ENCODE measurements at places on chromosomes 3 and 15.

- no peak for DNase-seq
Observed at GRCh38 chr3:26657348-26657976, 34.9 kb downstream of the LRRC3B start.

- no peak for DNase-seq
Observed at GRCh38 chr3:119125342-119125741, 20.6 kb upstream of the TEX55 start.

- no peak for DNase-seq
Observed at GRCh38 chr3:14317057-14317553, 85.3 kb upstream of the SLC6A6 start.

- DNase-seq, result no peak
Observed at GRCh38 chr3:177647341-177647740, 450.1 kb upstream of the TBL1XR1 start.

DNA sequence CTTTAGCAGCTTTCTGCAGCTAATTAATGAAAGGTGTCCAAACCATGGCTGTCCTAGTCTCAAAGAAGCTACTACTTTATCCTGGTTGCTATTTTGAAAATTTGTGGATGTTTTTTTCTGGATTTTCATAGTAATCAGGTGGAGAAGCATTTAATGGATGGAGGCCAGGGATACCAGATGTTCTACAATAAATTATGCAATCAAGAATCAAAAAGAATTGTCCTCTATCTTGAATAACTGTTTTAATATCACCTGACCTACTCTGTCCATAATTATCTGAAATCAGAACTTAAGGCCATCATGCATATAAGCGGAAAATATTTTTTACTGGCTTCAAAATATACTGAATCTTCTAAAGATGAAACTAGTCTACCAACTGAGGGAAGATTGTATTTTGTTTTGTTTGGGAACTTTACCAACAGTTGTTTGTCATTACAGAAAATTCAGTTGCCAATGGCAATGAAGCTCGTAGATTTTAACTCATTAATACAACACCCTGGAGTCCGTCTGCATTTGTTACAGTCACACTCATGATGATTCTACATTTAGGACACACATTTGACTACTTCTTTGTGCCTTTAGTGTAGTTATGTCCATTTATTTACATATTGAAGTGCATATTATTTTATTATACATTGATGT is 762.3 kb upstream of the GRM7 start:
- DNase-seq, result no peak

DNA sequence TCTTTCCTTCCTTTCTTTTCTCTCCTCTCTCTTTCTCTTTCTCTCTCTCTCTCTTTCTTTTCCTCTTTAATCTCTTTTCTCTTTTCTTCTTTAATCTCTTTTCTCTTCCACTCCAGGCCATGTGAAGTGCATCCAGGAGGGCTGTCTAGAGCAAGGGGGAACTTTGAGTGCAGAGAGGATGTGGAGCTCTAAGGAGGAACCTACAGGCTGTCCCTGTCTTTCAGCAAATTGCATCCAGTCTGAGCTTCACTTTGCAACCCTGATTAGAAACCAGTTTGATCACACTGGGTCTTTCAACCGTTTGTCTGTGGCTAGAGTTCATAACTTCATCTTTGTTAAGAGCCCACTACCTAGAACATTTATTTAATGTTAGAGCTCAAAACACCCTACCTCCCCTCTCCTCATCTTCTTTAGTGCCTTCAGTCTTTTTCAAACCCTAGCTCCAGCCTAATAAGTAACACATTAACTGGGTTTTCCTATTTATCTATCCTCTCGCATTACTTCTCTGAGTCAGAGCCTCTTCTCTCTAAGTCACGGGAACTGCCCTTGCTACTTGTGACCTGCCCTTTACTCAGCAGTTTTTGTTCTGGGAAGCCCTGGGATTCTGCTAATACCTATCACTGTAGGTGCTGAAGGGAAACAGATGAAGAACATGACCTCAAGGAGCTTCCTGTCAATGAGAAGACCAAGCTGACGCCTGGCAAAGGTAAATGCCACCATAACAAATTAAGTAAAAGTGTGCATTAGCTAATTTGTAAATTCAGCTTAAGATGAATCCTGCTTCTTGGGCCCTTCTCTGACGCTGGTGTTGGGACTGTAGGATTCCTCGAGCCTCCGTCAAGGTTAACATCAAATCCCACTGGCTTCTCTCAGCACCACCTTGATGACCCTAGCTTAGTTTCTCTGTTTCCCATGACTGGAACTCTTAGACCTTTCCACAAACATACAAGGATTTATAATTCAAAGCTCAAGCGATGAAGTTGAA is at the start of gene GCNT3:
Gene GCNT3 (plus strand): TSS at position 508 of the 985 bp plus-strand sequence. CDS start 6,456 bp downstream, outside the sequence.
- DNase-seq, result no peak

GRCh38 chr3:177245250-177245649 is 48.0 kb upstream of the TBL1XR1 start:
- no peak for DNase-seq

DNA sequence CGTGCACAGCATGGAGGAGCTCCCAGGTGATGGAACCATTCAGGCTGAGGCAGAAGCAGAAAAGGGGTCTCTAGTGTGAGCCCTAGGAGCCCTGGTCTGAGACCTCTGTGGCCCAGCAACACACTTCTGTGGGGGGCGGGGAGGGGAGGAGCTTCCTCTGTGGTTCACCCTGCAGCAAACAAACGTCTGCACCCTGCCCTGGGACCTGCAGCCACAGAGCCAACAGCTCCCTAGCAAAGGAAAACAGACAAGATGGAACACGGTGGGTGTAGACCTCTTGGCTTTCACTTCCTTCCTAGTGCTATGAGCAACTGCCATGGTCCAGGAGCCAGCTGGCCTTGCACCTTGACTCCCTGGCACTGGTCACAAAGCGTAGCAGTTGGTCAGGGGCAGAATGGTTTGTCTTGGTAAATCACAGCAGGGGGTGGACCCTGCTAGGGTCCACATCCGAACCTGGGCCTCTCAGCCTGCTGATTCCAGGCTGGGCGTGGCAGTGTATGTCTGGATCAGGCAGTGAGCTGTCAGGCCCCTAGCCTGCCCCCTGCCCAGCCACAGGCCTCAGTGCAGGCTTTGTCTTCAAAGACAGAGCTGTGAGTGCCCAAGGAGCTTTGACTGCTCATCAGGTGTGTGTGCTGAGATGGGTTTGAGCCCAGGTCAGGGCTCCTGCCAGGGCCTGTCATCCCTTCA is 6.7 kb downstream of the AMIGO3 start:
- no peak for DNase-seq

DNA sequence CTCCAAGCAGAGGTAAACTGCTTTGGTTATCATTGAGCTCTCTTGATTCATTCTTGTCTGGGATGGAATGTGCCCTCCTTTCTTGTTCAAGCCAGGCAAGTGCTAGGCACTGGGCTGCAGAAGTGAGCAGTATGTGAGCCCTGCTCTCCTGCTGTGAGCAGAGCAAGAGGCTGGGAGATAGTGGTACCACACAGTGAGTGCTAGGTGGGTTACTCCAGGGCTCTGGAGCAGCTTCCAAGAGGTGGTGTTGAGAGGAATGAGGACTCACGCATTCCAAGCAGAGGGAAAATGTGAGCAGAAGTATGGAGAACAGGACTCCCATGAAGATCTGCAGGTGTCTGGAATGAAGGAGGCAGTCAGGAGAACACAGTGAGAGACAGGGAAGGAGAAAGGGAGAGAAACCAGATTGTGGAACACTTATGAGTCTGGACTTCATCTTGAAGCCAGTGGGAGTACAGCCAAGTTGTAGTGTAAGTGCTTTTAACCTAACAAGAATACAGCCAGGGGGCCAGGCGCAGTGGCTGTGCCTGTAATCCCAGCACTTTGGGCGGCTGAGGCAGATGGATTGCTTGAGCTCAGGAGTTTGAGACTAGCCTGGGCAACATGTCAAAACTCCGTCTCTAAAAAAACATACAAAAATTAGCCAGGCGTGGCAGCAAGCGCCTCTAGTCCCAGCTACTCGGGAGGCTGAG is 199.9 kb upstream of the CTDSPL start:
- DNase-seq, result no peak

DNA sequence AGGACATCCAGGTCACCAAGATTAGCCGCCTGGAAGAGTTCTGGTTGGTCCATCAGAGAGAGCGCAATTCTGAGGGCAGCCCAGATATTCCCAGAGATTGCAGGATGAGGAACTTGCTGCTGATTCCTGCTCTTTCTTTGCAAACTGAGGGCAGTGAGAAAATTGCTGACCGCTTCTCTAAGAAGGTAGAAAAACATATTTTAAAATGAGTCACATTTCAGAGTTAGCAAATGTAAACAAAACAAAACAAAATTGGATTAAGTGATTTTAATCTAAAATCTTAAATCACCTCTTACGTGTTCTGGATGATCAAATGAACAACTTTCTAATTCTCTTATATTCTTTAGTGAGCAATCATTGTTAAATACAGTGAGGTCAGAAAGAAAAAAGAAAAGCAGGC is 149.0 kb downstream of the USP13 start:
- DNase-seq, result no peak

GRCh38 chr15:95416576-95416975 is 913.9 kb upstream of the NR2F2 start:
- DNase-seq, result no peak

GRCh38 chr15:50767332-50767861 is 1.9 kb upstream of the SPPL2A start:
- DNase-seq, result no peak

DNA sequence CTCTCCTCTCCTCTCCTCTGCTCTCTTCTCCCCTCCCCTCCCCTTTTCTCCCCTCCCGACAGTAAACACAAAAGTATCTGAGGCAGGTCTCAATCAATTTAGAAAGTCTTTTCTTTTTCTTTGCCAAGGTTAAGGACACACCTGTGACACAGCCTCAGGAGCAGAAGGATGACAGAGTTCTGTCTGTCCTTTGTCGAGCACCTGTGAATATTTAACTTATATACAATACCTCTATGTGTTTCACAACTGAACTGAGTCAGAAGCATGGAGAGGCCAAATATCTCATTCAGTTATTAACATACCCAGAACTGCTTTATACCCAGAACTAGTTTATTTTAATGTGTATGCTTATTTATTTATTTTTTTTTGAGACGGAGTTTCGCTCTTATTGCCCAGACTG is 81.1 kb upstream of the ROBO1 start:
- DNase-seq, result no peak

DNA sequence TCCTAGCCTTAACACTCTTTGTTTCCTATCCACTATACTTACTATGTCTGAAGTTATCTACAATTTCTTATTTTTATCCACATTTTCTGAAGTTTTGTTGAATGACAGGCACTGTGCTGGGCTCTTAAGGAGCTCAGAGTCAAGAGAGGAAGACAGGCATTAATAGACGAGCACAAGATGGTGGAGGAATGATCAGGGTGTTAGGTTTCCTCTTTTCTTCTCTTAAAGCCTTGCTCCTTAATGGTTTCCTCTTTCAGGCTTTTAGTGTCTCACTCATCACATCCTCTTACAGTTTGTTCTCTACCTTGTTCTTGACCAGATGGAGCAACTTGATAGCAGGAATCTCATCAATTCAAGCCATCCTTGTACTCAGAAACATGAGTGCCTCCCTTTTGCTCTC is 52.9 kb upstream of the BCL6 start:
- no peak for DNase-seq

DNA sequence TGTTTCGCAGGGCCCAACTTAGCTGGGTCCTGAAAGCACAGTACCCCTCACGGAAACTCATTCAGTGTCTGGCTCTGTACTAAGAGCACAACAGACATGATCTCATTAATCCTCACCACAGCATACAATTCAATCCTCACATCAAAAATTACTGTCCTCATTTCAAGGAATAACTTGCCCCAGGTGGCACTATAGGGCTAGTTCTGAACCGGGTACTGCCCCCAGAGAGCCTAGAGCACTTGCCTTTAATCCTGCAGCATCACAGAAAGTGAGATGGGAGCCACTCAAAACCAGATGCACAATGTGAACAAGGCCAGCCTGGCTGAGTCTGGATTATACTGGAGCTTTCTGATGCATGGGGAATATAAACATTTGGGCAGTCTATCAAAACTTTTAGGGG is 122.6 kb downstream of the OSBPL10 start:
- DNase-seq, result no peak

- no peak for DNase-seq
Observed at GRCh38 chr3:12751571-12751970, 7.5 kb downstream of the TMEM40 start.

DNA sequence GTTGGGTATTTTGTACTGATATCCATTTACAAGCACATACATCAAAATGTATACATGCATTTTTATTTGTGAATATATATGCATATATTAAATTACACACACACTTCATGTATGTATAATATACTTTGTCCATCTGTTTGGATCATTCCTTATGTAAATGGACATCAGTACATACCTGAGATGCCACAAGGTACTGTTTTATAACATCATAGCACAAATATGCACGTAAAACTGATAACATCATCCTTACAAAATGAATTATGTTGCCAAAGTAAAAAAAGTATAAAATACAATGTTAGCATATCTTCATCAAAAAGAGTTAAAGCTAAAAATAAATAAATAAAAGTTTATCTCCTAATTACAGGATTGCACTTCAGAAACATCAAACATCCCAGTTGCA is 634.8 kb upstream of the UBE2E2 start:
- no peak for DNase-seq
